ENCODE measurements at places on chromosomes 6 and 20. TPM values are rescaled to one million over a fixed set of nuclear protein-coding genes. Genes with fewer than 3 reads are reported as not detected.

DNA sequence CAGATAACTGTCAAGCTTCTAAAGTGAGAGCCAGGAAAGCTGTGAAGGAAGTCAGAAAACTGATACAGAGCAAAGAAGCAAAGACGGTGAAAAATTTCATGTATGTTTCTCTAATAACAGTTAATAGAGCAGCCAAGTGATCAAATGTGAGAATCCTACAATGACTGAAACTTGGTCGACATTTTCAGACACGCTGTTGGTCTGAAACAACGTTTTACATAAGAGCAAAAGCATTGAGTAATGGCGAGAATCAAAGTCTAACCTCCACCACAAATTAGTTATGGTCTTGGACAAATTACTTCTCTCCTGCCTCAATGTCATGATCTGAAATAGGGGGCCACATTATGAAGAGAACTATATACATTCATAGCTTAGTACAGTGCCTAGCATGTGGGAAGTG, 3.3 kb downstream of the MKKS start:
- H3K4me3 ChIP-seq, result no peak overlapping the region
- H3K36me3 ChIP-seq, result peaks cover 1% of the 10 kb centered on the region
- H3K27ac ChIP-seq, result no peak overlapping the region
- H3K27me3 ChIP-seq, result no peaks in the 10 kb centered on the region
- H3K4me1 ChIP-seq, result peaks cover 30% of the 10 kb centered on the region

DNA sequence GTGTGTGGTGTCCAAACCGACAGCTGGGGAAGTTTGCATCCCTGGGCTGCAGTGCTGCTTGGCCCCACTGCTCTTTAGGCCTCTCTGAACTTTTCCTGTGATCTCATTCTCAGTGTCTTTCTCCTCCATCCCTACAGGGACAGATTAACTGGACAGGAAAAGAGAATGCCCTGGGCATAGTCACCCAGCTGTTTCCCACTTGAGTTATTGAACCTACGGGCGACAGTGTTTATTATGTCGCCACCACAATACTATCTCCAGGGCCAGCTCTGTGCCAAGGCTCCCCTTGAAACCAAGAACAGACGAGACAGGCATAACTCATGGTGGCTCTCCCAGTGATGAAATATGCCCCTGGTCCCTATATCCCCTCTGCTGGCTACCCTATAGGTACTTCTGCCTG, 147.8 kb upstream of the EPHA7 start:
- H3K4me1 ChIP-seq, result no peaks in the 10 kb centered on the region
- H3K36me3 ChIP-seq, result no peaks in the 10 kb centered on the region
- H3K27me3 ChIP-seq, result no peaks in the 10 kb centered on the region

DNA sequence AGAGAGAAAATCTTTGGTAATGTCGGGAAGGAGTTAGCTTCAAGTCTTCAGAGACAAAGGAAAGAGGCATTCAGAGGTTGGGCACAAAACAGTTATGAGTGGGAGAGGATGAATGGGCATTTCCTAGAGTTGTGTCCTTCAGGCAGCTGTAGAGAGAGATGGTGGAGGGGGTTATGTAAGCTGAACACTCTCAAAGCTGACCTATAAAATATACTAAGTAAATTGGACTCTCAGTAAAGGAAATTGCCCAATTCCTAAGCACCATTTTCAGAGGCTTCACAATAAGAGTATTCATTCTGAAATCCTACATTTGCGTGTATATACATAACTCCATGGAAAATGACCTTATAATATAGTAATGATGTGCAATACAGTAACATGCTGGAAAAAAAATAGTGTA, 161.2 kb downstream of the KCNQ5 start:
- no peak for DNase-seq
- no peak overlapping the region for H3K4me3 ChIP-seq

Gene SLC16A10
- 7.1 TPM for total RNA-seq

Gene MUCL3
- total RNA-seq, result not detected

Measured in activated naive CD8-positive, alpha-beta T cell treated with anti-CD3 and anti-CD28 coated beads, Interleukin-2, amount 10 ng/mL, durations not matched to agents 7 days and 5 days (primary cell).